Renal cortex interstitium (tissue), 15 donors: ENCODE measurements at places on chromosomes 3 and 15. TPM values are rescaled to one million over a fixed set of nuclear protein-coding genes. Genes with fewer than 3 reads are reported as not detected.

The TM4SF18 gene
- 31.6 TPM for polyA plus RNA-seq

The SPTSSB gene
- polyA plus RNA-seq = 2.0 TPM

- no peak for DNase-seq
Measured at GRCh38 chr15:100788418-100789105, 91.1 kb upstream of the ALDH1A3 start.

GRCh38 chr3:169668957-169669741, 5.6 kb upstream of the MECOM start:
- no peak for DNase-seq

DNA sequence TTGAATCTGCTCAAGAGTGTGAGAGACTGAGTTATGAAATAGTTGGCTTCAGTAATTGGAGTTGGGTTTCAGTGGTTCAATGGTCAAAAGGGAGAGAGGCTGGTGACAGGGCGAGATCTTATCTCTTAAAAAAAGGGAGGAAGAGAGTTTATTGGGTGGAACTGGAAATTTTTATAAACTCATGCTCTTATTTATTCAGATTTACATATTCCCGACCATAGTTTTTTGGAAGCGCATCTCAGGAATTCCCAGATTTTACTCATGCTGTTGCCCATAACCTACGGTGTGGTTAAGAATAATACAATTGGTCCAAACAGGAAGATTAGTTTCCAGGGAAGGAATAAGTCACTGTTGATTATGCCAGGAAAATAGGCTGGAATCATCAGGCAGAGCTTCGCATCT, 41.4 kb downstream of the CD200 start:
- no peak for DNase-seq

DNA sequence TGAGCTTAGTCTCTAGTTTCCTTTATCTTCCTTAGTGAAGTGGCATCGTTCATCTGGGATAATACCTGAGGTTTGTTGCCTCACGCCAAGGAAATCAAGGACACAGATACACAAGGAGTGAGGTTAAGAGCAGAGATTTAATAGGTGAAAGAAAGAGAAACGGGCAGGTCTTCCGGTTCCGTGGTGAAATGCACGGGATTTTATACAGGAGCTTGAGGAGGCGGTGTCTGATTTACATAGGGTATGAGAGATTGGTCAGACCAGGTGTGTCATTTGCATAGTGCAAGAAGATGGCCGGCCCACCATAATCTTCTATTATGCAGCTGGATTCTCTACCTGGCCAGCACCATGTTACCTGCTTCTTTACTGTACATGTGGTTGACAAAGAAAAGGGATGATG, 17.2 kb downstream of the ARRDC4 start:
- no peak for DNase-seq

DNA sequence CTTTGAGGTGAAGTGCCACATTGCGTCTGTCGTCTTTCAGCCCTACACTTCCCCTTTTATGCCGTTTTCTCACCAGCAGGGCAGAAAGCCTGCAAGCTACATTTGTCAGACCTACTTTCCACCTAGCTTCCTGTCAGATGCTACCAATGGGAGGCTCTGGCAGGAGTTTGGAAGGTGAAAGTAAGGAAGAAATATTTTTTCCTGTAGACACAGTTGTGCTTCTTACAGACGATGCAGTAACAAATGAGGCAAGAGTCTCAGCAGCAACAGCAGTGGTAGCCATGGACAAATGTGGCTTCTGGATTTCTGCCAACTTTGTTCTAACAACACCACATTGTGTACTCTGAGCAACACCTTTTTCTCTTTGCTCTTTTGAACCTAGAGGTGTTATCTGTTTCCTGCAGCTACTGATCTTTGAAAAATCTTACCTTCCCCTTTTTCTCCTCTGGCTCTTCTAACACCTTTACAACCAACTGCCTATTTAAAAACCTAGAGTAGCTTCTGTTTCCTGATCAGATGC, 70.6 kb upstream of the STT3B start:
- DNase-seq = no peak
